ENCODE measurements at places on chromosomes 4 and X.

GRCh38 chr4:5798462-5798861 lies 87.5 kb downstream of the EVC start:
- no peak for DNase-seq

DNA sequence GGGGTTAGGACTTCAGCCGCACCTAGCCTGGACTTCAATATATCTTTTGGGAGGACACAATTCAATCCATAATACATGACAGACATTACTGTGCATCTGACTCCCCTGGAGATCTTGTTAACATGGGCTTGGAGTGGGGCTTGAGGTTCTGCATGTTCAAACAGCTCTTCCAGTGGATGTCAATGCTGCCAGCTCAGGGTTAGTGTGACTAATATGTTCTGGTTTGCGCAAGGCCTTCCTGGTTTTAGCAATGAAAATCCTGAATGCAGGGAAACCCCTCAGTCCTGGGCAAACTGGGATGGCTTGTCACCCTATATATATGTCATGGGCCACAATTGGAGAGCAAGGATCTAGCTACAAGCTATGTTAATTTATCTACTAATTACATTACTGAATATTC lies 2.7 kb upstream of the TSPAN7 start:
- no peak for DNase-seq

DNA sequence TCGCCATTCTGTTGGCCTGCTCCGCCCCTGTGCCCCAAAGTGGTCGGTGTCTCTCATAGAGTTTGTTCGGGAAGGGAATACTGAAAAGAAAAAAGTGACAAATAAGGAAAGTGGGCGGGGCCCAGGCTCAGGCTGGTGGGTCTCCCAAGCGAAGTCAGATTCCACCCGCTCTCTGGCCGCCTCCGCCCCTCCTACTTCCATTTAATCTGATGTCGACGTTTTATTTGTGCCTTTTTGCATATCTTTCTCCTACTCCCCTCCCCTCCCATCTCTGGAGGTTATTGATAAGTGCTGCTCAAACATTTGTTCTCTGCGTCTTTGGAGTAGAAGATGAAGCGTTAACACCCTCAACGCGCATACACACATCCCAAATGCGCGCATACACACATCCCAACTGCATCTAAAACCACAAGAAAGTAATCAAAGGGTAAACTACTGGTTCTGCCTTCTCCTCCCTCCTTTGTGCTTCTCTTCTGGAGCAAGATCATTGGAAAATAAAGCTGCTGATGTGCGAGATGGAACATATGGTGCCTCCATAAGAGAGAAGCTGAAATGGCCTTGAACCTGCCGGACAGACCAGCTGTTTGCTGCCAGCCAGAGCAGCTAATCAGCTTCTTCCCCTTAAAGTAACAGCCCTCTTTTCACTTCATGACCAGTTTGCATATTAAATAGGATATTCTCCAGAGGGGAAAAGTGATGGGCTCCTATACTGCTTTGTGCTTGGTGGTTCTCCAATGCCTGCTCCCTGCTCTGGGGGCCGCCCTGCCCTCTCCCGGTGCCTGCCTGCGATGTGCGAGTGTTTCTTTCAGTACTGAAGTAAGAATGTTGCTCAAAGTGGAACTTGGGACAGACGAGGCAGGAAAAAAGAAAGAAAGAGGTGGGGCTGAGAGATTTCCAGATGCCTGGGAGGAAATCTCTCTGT lies 3.1 kb downstream of the MAMLD1 start:
- peak; percentile 53 for DNase-seq

GRCh38 chr4:141130947-141131605 lies 2.2 kb downstream of the RNF150 start:
- DNase-seq: no peak

GRCh38 chr4:86955888-86956451 lies 21.2 kb downstream of the AFF1 start:
- no peak for DNase-seq

- no peak for DNase-seq
Measured at GRCh38 chr4:138448169-138448568, 206.0 kb upstream of the SLC7A11 start.

DNA sequence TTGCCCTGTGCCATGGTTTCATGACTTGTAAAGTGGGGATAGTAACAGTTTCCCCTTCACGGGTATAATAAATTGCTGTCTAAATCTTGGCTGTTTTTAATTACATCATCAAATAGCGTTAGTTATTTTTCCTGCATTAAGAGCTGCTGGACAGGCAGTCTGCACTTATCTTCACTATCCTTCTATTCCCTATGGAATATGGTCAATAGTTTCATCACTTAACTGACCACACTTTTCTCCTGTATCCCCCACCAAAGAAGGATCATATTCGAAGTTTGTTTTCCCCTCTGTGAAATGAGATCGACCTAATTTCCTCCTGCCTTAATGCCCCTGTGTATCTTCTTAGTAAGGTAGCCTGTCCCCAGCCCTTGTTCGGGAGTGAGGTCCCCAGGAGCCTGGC lies 133.2 kb downstream of the SHROOM3 start:
- DNase-seq: no peak

- no peak for DNase-seq
Measured at GRCh38 chr4:25477221-25477620, 100.2 kb downstream of the ANAPC4 start.

GRCh38 chrX:7330556-7330955 lies 182.6 kb upstream of the PUDP start:
- DNase-seq: no peak

- DNase-seq: no peak
Measured at GRCh38 chr4:110164251-110164650, 34.2 kb downstream of the ELOVL6 start.

- DNase-seq: no peak
Measured at GRCh38 chr4:173243917-173244658, 75.5 kb downstream of the GALNT7 start.

GRCh38 chr4:152045449-152045806 lies 284.6 kb upstream of the GATB start:
- no peak for DNase-seq

DNA sequence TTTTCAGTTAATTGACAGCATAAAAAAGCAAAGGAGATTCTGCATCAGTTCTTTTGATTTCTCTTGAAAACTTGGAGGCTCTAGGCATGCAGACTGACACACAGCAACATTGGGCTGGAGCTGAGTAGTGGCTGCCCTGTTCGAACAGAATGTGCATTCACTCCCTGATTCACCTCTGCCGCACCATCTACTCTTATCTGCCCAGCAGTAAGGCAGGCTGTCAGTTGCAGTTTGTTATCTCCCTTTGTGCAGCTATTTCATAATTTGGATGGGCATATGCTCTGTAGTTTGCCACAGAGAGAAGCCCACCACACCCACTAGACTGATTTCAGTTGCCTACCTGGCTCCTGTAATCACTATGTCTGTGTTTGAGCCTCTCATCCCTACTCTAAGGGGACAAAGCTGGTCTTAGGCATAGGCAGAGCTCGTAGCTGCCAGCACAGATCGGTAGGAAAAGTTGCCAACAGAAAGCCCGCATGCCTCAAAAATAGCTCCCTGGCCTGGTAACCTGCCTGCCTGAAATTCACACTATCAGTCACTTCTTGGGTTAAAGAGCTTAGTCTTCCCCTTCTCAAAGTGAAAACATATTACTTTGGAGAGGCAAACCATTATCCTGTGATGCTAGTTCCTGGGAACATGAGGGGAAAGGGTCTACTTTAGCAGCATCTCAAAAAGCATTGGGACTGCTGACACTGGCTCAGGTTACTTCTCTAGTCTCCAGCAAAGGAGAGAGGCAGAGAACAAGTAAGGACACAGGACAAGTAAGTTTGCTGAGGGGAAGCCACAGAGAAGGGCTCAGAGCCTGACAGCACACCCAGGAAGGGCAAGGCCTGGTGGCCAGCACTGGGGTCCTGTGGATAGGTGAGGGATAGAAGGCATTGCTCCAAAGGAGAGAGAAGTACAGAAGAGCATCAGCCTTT lies 75.9 kb upstream of the TMEM164 start:
- no peak for DNase-seq

- DNase-seq: no peak
Measured at GRCh38 chrX:106950381-106950780, 30.2 kb downstream of the CLDN2 start.

DNA sequence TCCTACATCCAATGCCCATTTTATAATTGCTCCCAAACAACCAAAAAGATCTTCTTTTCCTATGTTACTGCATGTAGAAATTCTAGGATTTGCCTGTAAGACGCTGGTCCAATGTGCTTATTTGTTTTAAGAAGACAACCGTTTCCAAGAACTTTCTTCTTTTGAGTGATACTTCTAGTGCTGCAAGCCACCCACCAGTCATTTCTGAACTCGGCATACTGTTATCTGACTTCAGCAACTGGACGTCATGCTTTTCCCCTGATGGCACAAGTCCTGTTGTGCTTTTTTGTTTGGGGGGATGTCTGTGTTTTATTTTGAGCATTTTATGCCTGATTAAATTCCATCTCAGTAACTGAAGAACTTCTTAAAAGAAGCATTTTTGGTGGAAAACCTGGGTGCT lies 16.0 kb upstream of the RAP1GDS1 start:
- no peak for DNase-seq

DNA sequence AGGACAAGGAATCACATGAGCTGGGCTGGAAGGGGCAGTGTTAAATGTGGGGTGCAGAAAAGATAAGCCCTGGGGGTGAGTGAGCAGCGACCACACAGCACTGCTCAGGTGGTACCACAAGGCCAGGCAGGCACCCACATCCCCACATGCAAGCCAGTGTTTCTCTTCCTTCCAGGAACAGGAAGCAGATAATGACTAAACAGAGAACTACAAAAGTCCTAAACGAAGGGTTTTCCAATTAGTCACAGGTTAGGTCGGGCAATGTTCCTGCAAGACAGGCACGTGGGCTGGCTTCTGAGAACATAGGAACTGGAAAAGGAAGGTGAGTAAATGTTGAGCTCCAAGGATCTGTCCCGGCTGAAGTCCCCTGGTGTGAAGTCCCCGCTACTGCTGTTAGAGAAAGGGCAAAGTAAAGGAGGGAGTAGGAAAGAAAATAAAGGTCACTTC lies 19.5 kb downstream of the RELL1 start:
- DNase-seq: no peak

- no peak for DNase-seq
Measured at GRCh38 chr4:4831825-4832224, 27.6 kb upstream of the MSX1 start.

- DNase-seq: no peak
Measured at GRCh38 chrX:155215443-155216178, 649 bp upstream of the VBP1 start.

GRCh38 chr4:26594371-26594770 lies 10.5 kb downstream of the TBC1D19 start:
- no peak for DNase-seq

DNA sequence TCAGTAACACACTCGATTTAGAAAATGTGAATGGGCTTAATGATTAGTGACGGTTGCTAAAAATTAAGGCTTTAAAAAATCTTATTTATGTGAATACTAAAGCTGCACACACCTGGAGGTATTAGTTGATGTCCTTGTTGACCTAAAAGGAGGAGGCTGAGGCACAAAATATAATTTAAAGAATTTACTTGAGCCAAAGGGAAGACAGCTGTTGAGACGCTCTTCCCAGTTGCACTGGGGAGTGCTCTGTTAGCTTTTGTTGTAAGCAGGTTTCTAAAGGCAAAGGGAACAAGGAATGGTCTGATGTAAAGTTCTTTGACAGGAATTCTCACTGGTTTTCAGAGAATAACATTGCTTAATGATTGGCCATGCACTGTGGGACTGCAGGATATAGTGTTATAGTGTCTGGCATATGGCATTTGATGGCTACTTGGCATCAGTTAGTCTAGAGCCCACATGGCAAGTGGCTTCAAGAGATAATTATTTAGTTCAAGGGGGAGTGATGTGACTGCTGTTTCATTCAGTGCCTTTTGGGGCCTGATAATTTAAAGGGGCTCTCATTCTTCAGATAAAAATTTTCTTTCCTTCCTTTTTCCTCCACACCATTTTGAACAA lies 30.8 kb upstream of the PGM2 start:
- no peak for DNase-seq

- DNase-seq: no peak
Measured at GRCh38 chr4:47668256-47668655, 169.6 kb downstream of the CORIN start.

- DNase-seq: no peak
Measured at GRCh38 chr4:159736411-159736810, 633.5 kb downstream of the RAPGEF2 start.

- no peak for DNase-seq
Measured at GRCh38 chrX:33252306-33252825, 41.0 kb upstream of the DMD start.

GRCh38 chr4:824461-825062 lies 1.4 kb downstream of the CPLX1 start:
- DNase-seq: no peak

- DNase-seq: no peak
Measured at GRCh38 chrX:85379174-85379907, at the start of gene POF1B. POF1B (minus strand) TSS chrX:85379665; CDS start chrX:85379454, 211 bp downstream.

GRCh38 chr4:154574311-154574710 lies 11.5 kb downstream of the FGB start:
- no peak for DNase-seq

DNA sequence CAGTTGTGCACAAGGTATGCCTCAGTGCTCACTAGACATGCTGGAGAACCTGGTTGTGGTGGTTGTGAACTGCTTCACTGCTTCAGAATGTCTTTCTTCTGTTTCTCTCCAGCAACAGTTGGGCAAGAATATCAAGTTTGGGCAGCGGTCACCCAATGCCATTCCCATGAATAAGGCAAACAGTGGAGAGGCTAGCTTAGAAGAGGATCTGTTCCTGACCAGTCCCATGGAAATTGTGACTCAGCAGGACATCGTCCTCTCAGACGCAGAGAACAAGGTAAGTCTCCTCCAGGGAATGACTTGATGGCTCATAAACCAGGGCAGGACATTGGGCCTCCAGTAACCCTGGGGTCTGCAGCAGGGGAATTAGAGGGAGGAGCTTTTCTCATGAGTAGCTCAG lies 79.9 kb downstream of the AASDH start:
- no peak for DNase-seq
